Activated CD8-positive, alpha-beta memory T cell treated with anti-CD3 and anti-CD28 coated beads, Interleukin-2, amount 50 U/mL, for 48 hours (primary cell): ENCODE measurements at places on chromosomes 7 and 10.

- no peak for DNase-seq
Measured at GRCh38 chr10:86753638-86754434, 2.6 kb upstream of the BMPR1A start.

DNA sequence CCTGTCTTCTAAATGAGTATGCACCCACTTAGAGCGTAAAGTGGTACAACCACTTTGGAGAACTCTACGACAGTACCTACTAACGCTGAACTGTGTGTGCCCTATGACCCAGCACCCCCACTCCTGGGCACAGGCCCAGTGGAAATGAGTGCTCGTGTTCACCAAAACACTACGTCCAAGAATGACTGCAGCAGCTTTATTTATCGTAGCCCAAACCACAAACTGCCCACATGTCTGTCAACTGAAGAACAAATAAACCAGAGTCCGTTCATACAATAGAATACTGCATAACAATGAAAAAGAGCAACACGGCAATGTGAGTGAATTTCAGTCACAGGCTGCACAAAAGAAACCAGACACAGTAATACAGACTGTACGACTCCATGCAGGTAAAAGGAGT, 35.4 kb downstream of the TLL2 start:
- no peak for DNase-seq

DNA sequence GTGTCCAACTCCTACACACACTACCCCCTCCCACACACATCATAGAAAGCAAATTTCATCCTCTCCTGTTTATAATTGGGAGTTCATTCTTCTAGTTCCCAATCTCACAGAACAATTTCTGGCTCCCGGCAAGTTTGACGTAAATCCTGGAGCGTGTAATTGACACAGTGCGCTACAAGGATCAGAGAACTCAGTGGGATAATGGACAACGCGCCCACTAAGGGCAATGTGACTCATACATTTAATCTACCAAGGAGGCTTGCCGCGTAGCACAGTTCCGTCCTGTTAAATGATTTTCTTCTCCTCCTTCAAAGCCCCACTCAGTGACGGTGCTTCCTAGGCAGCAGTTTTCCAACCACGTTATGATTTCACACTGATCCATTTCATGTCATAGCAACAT, 277.6 kb downstream of the SFMBT2 start:
- DNase-seq = no peak

GRCh38 chr10:1807924-1808323, 70.6 kb upstream of the ADARB2 start:
- no peak for DNase-seq

DNA sequence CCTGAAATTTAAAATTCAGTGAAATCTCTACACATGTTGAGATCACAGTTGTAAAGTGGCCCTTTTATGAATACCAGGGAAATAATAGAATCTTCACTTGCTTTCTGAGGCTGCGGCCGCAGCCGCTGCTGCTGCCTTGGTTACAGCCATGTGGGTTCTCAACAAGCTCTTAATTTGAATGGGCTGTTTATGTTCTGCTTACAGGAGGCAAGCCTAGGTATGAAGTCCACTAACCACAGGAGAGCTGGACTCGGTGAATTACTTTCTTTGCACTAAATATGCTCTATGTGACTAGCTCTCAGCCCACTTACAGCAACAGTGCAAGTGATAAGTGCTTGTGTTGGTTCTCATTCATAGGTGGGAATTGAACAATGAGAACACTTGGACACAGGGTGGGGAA, 410.8 kb downstream of the SFMBT2 start:
- no peak for DNase-seq
